Right renal cortex interstitium (tissue), 3 donors: ENCODE measurements at places on chromosomes 3 and 15.

GRCh38 chr3:13282358-13282985, 137.7 kb downstream of the NUP210 start:
- DNase-seq, result no peak

DNA sequence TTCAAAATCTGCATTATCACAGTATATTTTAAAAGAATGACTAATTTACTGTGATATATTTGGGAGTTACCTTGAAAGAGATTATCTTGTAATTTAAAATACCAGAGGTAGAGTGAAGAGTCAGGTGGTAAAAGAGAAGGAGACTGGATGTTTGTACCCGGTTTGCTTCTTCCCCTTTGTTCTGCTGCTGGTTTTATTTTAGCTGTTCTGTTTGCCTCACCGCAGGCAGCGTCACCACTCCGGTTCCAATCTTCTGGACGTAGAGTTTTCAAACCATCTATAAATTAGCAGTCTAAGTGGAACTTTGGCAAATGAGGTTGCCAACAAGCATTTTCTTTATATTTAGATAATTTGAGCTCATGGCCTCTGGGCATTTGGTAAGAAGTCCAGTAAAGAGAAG, 38.2 kb downstream of the PPARG start:
- DNase-seq, result no peak

DNA sequence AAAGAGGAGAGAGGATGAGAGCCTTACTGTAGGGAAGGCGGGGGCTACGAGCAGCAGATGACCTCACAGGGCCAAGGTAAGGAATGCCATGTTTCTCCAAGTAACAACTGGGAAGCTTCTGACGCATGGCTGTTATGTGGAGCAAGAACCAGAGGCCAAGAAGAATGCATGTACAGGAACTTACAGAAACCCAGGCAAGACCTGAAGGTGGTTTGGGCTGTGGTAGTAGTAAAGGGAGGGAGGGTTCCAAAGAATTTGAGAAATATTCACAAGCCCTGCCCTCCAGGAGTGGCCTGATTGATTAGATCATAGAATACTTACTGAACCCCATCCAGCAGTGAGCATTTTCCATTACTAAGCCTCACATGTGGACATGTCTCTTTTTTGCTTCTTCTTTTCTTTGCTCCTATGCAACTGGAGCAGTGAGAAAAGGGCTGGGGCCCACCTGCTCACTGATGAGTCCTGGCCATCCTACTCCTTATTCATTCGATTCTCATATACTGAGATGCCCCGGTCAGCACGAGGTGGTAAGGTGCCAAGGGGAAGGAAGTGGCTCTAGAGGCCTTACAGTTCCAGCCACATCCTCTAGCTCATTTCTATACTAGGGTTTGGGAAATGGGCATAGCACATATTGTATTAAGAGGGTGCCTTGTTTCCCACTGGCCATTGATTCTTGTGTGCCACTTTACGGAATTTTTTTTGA, 8.3 kb upstream of the SLC12A8 start:
- no peak for DNase-seq

DNA sequence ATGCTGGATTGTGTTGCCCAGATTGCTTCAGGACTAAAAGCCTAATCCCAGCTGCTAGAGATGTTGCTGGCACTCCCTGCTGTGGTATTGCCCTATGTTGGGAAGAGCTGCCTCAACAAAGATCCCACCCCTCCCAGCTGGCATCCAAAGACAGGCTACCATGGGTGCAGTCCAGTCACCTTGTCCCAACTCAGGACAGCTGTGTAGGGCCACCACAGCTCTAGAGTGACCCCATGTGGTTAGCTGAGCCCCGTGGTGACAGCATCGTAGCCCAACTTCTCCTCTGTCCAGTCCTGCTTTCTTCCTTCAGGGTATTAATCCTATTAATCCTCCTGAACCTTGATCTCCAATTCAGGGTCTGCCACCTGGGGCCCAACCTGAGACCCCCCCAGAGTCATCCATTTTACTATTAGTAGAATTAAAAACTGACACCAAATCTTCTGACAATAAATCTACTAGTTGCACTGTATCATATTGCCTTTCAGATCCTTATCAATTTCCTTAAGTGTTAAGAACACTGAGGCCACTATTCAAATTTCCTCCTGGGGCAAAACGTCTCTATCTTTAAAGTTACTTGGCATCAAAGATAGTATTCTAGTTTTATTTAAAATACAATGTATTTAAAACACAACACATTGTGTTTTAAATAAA, 83.5 kb downstream of the AQP9 start:
- DNase-seq, result no peak

DNA sequence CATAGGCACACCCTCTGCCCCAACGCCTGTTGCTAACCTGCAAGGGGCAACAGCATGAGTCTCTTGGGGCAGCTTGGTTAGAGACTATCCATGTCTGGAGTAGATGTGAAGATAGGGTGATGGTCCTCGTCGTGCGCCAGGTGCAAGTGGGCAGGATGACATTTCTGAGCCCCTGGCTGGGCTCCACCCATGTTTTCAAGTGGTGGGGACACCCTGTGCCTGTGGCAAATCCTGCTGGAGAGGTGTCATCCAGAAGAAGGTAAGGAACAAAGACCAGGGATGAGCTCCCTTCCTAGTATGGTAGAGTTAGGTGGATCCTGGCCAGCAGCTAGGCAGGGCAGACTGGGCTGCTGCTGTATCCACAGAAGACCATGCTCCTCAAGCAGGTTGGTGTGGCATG, 152.6 kb downstream of the ABHD5 start:
- no peak for DNase-seq

DNA sequence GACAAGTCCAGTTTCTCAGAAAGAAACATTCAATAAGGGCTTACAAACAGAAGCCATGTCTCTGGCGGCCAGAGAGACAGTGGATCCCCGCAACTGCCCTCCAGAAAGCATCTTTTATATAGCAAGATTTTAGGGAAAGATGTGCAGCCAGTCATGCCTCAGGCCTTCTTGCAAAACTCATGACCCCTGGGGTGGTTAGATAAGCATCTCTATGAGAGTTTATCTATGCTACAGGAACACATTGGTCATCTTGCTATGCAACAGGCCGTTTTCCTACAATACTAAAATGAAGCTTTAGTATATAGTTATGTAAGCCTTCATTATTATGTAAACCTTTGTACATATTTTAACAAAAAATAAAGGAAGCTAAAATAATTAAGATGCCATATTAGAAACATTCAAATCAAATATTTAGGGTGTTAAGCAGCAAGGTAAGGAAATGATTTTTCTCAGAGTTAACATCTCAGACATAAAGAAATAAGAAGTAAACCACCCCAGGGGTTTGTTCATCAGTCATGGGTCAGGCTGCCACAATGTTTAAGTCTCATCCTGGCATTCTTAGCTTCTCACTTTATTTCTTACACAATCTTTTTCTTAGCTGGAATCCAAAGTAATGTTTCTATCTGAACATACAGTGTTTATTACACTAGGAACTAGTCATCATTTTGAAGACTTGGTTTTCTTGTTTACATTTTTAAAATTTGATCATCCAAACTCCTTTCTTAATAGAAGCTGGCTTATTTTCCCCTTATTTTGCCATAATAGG, 6.3 kb upstream of the FSIP1 start:
- DNase-seq, result no peak

GRCh38 chr15:48089702-48090101, 31.1 kb upstream of the SLC24A5 start:
- no peak for DNase-seq

GRCh38 chr3:114496874-114497273, 203.0 kb downstream of the TIGIT start:
- no peak for DNase-seq

GRCh38 chr3:71425491-71426071, 157.9 kb downstream of the FOXP1 start:
- no peak for DNase-seq

GRCh38 chr15:99477791-99478471, 87.9 kb upstream of the MEF2A start:
- DNase-seq, result no peak

DNA sequence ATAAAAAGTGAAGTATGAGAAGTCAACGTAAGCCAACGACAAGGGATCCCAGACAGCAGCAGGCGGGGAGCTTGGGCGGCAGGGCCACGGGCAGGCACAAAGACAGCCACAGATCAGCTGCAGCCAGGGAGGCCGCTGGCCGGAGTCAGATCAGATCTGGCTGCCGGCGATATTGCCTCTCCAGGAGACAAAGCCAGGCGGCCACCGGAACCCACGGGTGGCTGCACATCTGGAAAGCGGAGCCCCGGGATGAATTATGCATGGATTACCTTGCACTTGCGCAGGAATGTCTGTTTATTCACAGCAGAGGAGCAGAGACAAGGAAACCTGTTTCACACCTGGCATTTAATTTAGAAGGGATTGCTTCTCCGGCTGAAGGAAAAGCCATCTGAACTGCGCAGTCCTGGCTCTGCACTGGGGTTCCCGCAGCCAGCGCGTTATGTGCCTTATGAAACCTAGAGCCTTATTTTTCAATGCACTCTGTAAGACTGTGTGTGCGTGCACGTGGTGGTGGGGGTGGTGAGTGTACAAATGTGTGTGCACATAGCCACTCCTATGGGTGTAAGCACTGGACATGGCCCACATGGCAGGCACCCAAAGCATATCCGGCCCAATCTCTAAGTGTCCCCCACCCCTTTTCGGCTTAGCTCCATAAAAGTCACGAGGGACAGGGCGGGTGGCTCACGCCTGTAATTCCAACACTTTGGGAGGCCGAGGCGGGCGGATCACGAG, 427.8 kb upstream of the MCTP2 start:
- peak; percentile 64 for DNase-seq

DNA sequence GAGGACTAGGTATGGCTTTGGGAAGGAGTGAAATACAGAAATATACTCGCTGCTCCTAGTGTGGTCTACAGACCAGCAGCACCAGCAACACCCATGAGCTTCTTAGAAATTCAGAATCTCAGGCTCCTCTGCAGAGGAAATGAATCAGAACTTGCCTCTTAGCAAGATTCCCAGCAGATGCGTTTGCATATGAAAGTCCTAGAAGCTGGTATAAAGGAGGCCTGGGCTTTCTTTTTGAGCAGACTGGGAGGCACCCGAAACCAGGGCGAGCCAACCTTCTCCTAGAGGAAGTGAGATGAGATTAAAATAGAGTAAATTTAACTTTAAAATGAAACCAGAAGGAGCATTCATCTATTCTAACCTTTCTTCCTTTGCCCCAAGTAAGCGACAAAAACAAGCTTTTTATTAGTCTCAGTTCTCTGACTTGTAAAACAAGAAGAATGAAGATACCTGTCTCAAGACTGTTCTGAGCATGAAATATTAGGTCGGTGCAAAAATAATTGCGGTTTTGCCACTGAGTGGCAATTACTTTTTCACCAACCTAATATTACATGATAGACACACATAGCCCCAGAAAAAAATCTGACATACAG, 140.0 kb downstream of the PDZRN3 start:
- no peak for DNase-seq

DNA sequence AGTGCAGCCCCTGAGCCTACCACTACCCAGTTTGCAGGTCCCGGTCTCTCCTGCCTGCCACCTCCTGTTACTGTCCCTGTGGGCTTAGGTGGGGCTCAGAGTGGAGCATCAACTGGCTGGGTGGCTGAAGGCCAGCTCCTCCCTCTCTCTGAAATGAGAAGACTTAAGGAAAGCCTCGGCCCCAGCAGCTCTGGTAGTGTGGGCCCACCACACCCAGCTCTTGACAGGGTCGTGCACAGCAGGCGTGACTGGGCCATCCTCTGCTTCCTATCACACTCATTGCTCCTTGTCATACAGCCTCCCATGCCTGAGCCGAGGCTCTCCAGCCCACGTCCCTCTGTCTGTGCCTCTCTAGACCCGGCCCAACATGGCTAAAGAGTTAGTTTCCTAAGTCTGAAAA, 142.7 kb upstream of the LINGO1 start:
- no peak for DNase-seq

- DNase-seq, result no peak
Measured at GRCh38 chr15:56996746-56997470, 78.5 kb downstream of the TCF12 start.

DNA sequence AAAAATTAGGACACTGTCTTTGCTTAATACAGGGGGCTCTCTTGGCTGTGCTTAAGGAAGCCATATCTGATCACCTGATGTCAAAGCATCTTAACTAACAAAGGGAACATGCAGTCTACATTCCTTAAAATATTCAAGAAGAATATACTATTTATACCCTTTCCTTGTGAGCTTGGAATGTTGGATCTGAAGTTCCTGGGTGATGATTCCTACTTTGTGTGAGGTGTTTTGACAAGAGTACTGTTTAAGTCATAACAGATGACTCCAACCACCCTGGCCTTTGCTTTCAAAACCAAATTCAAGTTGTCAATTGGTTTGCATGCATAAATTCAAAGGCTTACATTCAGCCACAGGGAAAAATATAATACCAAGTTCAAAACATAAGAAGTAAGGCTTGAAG, 862.7 kb upstream of the SEMA6D start:
- no peak for DNase-seq

- no peak for DNase-seq
Measured at GRCh38 chr3:46095307-46095706, 68.0 kb upstream of the XCR1 start.

- no peak for DNase-seq
Measured at GRCh38 chr3:108555966-108556581, 33.2 kb downstream of the CIP2A start.

- DNase-seq, result no peak
Measured at GRCh38 chr3:24401090-24401810, 93.4 kb downstream of the THRB start.

GRCh38 chr3:17313746-17314145, 428.7 kb downstream of the TBC1D5 start:
- DNase-seq, result no peak

GRCh38 chr3:178971614-178972013, 100.0 kb downstream of the ZMAT3 start:
- DNase-seq, result no peak

GRCh38 chr3:45345846-45346580, 42.4 kb upstream of the LARS2 start:
- no peak for DNase-seq

DNA sequence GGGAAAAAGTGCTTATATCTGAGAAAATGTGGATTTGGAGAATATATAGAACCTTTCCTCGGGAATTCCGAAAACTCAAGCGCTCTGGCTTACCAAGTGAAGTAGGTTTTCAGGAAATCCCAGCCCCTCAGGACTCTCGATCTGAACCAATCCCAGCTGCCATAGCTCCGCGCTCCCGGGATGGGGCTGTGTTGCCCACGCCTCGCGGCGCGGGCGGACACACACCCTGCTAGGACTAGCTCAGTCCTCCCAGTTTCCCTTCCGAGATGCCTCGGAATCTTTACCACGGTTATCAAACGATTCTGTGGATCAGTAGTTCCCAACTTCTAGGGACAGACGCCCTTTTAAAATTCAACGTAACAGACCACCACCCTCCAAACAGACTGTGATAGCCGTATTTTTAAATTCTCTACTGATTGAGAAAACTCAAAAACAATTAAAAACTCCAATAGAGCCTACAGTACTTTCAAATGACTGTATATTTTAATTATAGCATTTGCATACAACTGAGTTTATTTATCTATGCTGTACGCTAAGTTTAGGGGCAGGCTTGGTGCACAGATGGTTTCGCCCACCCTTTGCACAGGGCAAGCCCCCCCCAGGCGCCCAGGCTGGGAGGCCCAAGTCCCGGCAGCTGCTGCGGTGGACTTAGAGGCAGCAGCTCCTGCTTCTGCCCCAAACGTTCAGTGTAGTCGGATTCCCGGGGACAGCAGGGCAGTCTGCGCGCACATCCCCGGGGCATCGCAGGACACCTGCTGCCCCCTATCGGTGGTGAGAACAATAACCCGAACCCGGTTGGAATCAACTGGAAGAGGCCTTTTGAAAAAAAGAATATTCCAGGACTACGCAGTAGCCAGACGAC, 52.3 kb downstream of the CCDC54 start:
- DNase-seq, result no peak

- no peak for DNase-seq
Measured at GRCh38 chr15:64361259-64361658, 5.3 kb upstream of the CSNK1G1 start.
